NCI-H446 (cell line): ENCODE measurements at places on chromosomes 6 and 20.

GRCh38 chr20:18272451-18272850 is 15.9 kb upstream of the ZNF133 start:
- DNase-seq = no peak

DNA sequence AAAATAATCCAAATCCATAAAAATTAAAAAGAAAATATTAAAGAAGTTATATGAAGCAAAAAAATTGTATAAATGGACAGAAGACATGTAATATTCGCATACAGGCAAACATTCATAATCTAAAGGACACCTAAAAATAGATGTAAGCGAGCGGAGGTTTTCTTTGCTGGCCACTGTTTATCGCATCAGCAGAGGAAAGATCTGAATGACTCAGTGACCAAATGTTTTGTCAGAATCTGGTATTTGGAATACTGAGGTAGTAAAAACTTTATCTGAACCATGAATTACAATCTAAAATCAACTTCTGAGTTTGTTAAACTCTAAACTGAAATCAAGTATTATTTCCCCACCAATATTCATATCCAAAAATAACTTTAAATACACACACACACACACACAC is 7.8 kb downstream of the TSPYL4 start:
- no peak for DNase-seq

DNA sequence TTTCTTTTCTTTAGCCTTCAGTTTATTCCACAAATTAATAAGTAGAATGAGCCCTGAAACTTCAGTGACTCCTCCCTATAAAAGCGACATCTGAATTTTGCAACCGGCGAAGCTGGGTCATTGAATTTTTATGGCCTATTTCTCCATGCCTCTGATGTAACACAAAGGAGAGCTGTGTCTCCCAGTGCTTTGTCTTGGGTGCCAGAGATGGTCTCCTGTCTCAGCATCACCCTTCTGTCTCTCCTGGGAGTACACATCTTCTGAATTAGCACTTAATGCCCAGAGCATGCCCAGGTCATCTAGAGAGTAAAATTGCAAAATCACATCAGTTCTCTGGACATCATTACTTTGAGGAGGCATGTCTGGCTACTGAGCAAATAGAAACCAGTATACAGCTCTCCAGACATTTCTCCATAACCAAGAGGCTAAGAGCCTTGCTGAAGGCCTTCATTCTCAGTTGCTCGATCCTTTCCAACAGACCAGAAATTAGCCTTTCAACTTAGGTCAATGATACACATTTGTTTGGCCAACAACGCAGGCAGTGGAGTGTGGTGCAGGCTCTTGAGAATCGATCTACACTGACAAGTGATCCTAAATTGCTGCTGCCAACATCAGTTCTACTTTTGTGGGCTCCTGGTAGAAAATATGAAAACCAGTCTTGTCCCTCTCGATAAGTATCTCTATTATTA is 176.0 kb upstream of the FOXQ1 start:
- no peak for DNase-seq

DNA sequence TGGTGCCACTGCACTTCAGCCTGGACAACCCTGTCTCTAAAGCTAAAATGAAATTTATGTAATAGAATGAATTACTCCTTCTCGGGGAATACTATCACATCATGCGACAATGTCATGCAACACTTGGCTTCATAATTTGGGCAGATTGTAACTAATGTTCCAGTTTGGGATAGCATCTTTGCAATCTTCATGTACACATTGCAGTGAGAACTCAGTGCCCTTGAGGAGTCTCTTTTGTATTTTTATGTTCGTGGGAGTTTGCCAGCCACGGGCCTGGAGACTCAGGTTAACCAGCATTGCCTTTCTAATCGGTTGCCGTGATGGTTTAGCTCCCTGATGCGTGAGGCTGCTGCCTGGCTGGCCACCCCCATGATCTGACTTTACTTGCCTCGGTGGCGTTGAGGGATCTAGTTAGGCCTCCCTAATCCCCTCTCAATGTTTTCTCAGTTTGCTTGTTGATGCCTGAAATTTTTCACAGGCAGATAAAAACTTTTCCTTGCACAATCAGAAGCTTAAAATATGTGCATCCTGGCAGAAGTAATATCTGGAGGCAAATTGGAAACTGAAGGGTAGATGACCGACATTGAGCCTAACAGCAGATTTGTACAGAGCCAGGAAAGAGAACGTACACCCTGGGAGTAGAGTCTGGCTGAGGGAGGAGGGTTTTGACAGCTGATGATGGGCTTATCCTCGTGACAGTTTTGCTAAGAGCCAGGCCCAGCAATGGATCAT is 2.4 kb downstream of the GMPR start:
- no peak for DNase-seq

GRCh38 chr6:14118091-14118439 is 493 bp downstream of the CD83 start:
- no peak for DNase-seq

DNA sequence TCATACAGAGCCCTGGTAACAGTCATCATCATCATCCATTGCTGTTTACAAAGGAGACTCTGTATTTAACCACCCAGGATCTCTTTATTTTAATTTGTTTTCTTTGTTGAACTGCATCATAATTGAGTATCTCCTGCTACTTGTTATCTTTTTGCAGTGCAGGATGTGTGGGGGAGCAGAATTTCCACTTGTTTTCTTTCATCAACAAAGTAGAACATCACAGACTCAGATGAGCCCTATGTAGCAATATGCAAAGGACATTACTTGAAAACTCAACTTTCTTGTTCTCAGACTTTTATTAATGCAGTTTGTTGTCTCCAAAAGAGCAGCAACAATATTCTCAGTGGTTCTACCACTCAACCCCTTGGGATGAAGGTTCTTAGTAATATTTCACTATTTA is 38.7 kb upstream of the IPCEF1 start:
- DNase-seq = no peak

DNA sequence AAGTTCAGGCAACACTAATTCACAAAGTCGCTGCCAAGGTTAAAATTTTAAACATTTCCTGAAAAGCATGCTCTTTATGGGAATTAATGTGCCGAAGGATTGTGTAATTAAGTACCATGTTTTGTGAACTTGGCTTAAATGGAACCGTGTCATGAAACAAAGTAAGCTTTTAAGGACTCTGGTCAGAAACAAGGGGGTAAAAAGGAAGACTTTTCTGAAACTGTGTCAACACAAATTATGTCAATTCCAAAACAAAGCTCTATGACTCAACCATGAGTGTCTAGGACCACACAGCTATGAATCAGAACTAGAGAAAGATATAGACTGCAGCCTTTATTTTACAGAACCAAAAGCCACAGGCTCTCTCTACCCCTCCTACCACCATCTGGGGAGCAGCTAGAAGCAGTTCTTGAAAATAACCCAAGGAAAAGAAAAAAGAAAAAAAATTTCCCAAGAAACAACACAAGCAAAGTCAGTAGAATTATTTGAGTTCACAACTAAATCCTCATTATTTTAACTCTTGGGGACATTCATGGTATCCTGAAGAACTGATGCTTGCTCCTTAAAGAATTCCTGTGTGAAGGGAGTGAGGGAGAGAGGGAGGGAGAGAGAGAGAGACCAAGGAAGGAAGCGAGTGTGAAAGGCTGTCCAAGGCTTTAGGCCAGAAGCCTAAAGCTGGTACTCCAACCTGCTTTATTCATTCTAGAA is 81.9 kb downstream of the ZMYND8 start:
- DNase-seq = no peak
